CD4-positive, alpha-beta T cell treated with Interleukin-2 at 100 ng/mL for 4 hours (primary cell): ENCODE measurements at places on chromosomes 1 and 21.

GRCh38 chr21:26210614-26211013 lies 40.0 kb upstream of the APP start:
- no peak for DNase-seq

DNA sequence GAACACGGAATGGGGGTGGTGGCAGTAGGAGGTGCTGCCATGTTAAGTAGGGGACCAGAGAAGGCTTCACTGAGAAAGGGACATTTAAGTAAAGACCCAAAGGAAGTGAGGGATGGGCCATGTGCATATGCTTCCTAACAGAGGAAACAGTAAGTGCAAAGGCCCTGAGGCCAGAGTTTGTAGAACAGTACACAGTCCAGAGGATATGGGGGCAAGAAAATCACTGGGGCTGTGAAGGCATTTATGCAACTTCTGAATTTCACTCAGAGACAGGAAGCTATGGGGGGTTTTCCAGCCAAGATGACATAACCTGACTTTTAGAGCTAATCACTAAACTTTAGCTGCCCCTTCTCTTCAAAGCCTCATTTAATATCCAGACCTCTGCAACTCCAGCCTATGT lies 202.5 kb upstream of the EDN2 start:
- no peak for DNase-seq

GRCh38 chr1:234712891-234713305 lies 102.9 kb upstream of the IRF2BP2 start:
- no peak for DNase-seq

DNA sequence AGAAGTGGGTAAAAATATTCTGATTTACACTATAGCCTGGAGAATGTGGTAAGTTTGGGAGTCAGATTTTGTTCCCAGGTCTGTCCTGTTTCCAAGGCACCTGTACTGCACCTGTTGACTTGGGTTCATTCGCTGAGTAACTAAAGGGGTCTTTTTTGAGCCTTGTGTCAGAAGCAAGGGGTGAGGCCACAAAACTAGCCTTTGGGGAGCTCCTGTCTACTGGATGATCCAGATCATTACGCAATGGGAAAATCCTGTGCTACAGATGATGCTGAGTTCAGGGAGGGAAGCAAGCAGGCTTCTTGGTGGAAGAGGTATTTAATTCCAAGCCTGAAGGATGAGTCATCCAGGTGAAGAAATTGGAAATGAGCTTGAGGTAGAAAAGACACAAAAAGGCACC lies 424.0 kb downstream of the MATN1 start:
- DNase-seq, result no peak

DNA sequence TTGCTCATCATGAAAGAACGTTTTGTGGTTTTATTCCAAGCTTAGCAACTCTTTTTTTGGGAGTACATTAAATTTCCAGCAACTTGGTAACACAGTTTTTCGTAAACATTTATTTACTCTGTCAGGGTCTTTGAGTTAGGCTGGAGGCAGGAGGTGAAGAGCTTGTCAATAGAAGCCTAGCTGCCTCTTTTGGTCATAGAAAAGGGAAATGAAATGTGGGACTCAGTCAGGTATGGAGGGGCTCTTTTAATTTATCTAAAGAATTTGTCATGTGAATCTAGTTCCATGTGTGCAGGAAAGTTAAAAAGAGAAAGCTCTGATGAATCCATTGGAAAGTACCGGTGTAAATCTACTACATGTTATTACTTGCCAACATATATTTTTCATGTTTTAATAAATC lies 45.9 kb upstream of the PRMT6 start:
- DNase-seq, result no peak

DNA sequence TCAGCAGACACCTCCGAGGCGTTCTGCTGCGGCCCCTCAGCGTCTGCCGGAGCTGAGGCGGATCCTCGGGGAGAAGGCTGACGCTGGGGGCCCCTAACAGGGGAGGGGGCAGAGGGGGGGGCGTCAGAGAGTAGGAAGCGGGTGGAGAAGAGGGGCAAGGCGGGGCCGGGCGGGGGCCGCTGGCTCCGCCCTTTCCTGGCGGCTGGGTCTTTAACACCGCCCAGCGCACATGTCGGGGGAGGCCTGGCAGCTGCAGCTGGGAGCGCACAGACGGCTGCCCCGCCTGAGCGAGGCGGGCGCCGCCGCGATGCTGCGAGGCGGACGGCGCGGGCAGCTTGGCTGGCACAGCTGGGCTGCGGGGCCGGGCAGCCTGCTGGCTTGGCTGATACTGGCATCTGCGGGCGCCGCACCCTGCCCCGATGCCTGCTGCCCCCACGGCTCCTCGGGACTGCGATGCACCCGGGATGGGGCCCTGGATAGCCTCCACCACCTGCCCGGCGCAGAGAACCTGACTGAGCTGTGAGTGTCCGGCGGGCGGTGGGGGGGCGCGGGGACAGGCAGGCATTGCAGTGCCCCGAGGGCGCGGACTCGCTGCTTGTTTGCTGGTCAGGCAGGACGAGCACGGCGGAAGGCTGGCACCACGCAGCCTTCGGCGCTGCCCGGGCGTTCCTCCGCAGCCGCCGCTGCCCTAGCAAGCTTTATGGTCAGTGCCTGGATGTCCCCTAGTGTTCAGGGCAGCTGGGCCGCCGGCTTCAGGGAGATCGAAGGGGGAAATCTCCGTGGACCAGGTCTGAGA lies at the start of gene NTRK1:
NTRK1 (plus strand) TSS at position 238 of the 796 bp plus-strand sequence; CDS start at position 308, 70 bp downstream.
- DNase-seq, result peak; percentile 57

DNA sequence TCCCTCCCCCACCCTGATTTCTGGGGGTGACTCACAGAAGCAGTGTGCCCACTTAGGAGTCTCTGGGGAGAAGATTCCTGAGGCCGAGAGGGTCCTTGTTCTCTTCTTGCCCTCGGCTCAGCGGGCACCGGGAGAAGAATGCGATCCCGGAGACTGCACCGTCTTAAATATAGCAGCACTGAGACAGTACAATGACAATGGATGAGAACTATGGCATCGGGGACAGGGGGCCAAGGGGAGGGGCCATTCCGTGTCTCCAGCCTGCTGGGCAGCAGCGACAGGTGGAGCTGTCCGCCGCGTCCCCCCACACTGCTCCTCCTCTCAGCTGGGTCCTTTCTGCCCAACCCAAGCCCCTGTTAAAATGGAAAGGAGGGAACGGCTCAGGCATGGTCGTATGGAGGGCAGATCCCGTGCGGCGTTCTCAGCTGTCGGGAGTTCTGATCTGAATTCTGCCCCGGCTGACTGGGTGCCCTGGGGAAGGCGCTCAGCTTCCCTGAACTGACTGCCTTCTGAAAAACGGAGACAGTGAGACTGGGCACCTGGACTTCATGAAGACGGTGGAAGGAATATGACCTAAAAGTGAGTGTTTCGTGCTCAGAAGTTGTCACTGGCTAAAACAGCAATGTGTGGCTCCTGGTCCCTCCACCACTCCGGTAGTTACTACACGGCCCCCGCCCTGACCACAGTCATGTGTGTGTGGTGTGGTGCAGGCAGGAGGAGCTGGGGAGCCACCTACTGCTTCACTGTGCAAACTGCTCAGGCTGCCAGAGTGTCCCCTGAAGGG lies at the start of gene MYOM3:
MYOM3 (minus strand) TSS at position 140 of the 784 bp plus-strand sequence. CDS start 3,499 bp downstream, outside the sequence.
- peak; percentile 19 for DNase-seq

- DNase-seq, result peak; percentile 44
These were observed 274.5 kb downstream of the CTH start for GRCh38 chr1:70685300-70686286.
